Fibroblast of the aortic adventitia (primary cell): ENCODE measurements at places on chromosomes 4 and X. TPM values are rescaled to one million over a fixed set of nuclear protein-coding genes. Genes with fewer than 3 reads are reported as not detected.

The NAT8L gene
- total RNA-seq = 0.09 and 0.25 TPM in 2 replicates

The VCX3A gene
- not detected in 2 replicates for total RNA-seq

The STK32B gene
- total RNA-seq = 4.0 and 5.3 TPM in 2 replicates

The CT45A1 gene
- total RNA-seq = not detected in 2 replicates

The ARHGAP24 gene
- total RNA-seq = 67.6 and 104 TPM in 2 replicates

The PALLD gene
- total RNA-seq = 15.5 and 52.1 TPM in 2 replicates

GRCh38 chrX:134024686-134025377 lies 39.4 kb upstream of the GPC3 start:
- no peak for DNase-seq

- DNase-seq = no peak
These were observed 338.3 kb downstream of the STIM2 start for GRCh38 chr4:27198971-27199370.

DNA sequence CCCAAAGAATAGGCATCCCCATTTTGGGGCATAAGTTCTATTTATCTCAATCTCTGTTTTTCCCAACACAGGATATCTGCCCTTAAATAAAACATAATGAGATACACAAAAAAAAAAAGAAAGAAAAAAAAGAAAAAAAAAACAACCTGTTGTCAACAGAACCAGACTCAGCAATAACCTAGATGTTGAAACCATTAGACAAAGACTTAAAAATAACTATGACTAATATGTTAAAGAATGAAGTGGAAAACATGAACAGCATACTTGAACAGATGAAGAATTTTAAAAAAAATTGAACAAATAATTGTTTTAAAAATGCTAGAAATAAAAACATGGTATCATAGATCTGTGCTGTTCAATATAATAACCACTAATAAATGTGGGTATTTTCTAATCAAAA lies 93.4 kb upstream of the RXFP1 start:
- DNase-seq = peak; percentile 59
